Cortex of kidney (tissue), 1 donor: ENCODE measurements at places on chromosomes 6 and 20.

GRCh38 chr6:84447651-84448050 lies 220.2 kb upstream of the CEP162 start:
- no peak for DNase-seq

- no peak for DNase-seq
Measured at GRCh38 chr6:11987386-11987785, 24.7 kb upstream of the HIVEP1 start.

DNA sequence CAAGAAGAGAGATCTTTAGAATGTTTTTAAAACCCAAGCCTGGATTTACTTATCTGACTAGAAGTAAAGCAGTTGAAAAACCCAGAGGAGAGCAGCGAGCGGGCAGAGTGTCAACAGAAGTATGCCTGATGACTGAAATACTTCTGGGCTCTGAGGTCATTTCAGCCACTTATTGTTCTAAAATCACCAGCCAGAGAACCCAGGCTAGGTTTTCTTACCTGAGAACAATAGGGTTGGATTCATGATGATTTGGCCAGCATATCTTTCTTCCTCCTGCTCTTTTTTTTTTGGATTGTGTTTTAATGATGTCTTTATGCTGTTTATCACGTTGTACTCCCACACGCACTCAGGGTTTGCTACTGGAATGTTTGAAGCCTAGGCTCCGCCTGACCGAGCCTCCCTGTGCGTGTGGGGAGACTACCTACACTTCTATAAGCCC lies 63.0 kb upstream of the KIF25 start:
- DNase-seq: no peak

GRCh38 chr6:88177961-88178464 lies 11.9 kb upstream of the CNR1 start:
- DNase-seq: no peak

GRCh38 chr6:55034752-55035151 lies 139.6 kb upstream of the HCRTR2 start:
- DNase-seq: no peak

GRCh38 chr6:116387374-116387773 lies 16.6 kb downstream of the DSE start:
- no peak for DNase-seq

DNA sequence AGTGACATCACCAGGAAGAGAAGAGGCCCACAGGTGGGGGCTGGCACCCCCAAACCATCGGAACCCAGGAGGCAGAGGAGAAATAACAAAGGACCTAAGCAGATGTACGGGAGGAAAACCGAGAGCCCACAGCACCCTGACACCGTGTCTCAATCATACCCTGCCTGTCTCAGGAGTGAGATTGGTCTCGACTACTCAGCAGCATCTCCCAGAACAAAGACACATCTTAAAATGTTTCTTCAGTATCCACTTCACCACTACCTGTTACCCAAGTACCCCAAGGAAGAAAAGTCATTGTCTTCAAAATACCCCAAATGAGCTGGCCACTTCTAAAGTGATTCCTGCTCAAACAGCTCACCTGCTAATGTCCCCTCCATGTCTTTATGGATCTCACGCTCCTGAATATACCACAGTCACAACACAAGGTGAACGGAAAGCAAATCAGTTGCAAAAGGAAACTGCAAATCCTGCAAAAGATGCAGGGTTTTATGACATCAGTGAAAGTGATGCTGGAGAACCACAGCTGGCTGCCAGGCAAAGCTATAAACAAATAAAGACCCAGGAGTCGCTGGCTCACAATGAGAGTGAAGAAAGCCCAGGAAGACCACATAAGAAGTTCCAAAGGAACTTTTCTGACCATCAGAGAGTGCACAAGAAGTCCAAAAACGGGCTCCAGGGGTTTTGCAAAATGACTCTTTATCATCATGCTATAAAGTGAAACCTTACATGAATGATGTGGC lies 44.1 kb downstream of the PREX1 start:
- no peak for DNase-seq

DNA sequence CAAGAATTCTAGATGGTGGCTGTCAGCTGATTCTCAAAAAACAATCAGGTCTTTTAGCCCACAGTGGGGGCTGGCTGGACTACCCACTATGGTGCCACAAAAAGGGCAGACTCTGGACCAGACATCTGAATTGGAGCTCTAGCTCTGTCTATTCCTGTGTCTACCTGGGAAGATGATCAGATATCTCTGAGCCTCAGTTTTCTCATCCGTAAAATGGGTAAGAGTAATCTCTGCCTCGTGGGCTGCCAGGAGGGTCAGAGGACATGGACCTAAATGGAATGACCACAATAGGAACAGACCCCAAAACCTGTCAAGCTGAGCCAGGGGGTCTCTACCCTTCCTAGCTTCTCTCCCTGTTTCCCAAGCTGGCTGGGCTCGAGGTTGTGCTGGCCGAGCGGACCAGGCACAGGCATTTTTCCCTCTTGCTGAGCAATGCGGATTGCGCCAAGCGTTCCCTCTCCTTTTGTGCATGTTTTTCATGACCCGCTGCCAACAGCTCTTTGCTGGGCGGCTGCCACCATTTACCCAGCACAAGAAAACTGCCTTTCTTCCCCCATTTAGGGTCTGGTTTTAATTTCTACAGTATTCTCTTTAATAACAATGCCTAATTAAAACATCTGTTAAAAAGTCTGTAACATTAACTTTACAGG lies 74.7 kb upstream of the MAFB start:
- no peak for DNase-seq

DNA sequence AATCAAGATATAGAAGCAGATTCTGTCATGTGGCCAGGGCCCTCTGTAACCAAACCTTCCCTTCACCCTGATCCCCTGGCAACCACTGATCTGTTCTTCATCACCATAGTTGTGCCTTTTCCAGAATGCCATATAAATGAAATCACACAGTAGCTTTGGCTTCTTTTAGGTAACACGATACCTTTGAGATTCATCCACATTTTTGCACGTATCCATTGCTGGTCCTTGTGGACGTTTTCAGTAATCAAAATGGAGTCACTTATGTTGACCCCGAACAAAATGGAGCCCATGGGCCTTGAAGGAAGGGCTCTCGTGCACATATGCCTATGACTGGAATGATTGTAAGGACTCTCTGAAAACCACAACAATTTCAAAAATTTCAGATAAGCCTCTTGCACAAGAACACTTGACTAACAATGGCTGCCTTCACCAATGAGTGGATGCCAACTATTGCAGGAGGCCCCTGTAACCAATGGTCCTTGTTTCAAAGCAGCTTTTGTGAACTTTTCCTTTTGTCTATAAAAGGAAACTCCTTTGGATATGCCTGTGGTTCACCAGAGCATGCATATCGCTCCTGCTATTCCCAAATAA lies 84.3 kb upstream of the RALY start:
- DNase-seq: no peak

GRCh38 chr20:4171538-4172116 lies 156.3 kb upstream of the RNF24 start:
- DNase-seq: no peak

DNA sequence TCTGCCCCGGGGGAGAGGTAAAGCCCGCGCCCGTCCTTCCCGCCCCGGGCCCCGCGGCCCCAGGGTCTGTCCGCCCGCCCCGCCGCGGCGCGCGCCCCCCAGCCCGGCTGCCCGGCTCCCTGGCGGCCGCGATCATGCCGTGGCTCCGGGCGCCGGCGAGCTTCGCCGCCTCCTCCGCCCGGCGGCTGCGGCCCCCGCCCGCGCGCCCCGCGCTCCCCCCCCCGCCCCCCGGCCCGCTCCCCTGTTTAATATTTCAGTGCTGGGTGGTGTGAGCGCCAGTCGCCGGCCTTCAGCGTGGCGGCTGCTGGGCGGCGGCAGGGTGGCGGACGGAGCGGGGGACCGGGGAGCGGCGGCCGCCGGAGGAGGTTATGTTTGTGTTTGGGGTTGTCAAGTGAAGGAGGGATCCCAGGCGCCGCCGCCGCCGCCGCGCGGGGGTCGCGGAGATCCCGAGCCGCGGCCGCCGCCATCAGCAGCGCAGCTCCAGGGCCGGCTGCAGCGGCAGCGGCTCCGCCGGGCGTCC lies at the start of gene HIVEP1:
HIVEP1 (plus strand) TSS at position 275 of the 520 bp plus-strand sequence. CDS start 3,317 bp downstream, outside the sequence.
- DNase-seq: no peak

- no peak for DNase-seq
Measured at GRCh38 chr6:43842231-43842794, 72.3 kb downstream of the VEGFA start.

GRCh38 chr6:14634072-14634471 lies 516.5 kb downstream of the CD83 start:
- no peak for DNase-seq

- no peak for DNase-seq
Measured at GRCh38 chr6:43714311-43715055, 26.9 kb upstream of the MRPS18A start.

DNA sequence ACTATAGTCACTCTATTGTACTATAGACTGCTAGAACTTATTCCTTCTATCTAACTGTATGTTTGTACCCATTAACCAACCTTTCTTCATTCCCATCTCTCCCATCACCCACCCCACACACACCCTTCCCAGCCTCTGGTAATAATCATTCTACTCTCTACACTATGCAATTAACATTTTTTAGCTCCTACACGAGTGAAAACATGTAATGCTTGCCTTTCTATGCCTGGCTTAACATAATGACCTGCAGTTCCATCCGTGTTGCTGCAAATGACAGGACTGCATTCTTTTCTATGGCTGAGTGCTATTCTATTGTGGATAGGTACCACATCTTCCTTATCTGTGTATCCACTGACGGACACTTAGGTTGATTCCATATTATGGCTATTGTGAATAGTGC lies 95.5 kb downstream of the ALDH8A1 start:
- DNase-seq: no peak

DNA sequence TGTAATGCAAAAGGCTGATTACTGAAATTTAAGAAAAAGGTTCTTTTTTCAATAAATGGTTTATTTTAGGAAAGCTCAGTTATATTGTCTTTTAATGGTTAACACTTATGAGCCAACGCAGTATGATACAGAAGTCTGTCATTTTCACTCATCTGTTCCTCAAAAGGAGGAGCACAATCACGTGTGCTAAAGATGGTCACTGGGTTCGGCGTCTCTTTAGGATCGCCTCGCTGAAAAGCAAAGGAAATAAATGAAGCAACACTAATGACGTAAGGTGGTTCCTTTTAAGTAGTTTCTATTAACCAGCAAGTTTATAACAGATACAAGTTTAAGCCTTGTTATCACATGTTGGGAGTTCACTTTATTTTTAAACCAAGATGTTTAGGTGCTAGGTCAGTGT lies 125.7 kb downstream of the MAP3K4 start:
- no peak for DNase-seq

DNA sequence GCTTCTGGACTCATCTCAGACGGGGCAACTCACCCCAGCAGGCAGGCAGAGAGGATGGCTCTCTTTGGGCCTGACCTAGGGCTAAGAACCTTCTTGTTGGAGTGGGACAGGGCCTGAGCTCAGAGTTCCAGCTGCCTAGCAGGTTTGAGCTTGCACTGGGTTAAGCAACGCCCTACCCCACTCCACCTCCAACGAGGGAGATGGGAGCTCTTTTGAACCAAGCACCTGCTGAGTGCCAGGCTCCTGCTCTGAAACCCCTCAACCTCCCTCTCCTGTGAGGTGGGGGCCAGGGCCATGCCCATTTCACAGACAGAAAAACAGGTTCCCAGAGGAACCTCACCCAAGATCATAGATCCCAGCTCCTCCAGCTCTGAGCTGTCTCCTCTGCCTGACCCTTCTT lies 54.3 kb downstream of the SNAI1 start:
- no peak for DNase-seq

GRCh38 chr6:6858533-6858982 lies 249.2 kb upstream of the RREB1 start:
- no peak for DNase-seq

GRCh38 chr6:33695451-33695887 lies 16.0 kb downstream of the UQCC2 start:
- DNase-seq: no peak

DNA sequence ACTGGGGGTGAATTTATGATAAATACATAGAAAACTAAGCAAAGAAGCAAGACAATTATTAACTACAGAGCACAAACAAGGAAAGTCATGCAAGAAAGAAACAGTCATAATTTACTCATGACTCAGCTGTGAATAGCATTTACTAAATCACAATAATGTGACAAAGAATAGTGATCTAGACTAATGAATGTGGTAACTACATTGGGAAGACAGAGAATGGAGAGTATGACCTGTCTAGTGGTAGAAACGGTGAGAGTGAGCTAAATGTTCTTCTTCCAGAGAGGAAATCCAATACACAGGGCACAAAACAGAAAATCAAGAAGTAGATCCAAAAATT lies 153.5 kb upstream of the DST start:
- DNase-seq: no peak

DNA sequence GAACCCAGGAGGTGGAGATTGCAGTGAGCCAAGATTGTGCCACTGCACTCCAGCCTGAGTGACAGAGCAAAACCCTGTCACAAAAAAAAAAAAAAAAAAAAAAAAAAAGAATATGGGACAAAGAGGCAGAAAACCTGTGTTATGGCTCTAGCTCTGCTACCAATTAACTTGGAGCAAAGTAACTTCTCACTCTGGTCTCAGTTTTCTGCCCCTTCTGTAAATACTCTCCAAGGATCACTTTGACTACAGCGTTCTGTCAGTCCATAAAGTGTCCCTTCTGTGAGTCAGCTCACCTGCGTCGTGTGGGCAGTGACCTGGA lies 24.6 kb downstream of the C6orf132 start:
- DNase-seq: no peak

- DNase-seq: no peak
Measured at GRCh38 chr6:102114402-102114801, 720.9 kb downstream of the GRIK2 start.

- DNase-seq: no peak
Measured at GRCh38 chr20:52889225-52889624, 82.9 kb upstream of the TSHZ2 start.

- no peak for DNase-seq
Measured at GRCh38 chr6:144416773-144417172, 131.6 kb downstream of the UTRN start.

DNA sequence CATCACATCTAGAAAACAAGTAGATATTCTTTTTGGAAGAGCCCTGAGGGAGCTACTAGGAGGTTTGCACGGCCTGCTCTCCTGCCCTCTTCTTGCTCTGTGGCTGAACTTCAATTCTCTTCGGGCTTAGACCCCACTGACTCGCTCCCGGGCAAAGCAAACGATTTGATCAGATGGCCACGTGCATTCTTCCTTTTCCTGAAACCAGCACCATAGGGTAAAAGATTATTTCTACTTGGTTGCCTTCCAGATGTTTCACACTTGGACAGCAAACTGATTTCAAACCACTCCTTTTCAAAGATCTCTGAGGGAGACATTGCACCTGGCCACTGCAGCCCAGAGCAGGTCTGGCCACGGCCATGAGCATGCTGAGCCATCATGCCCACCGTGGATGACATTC lies at the start of gene SLC22A1:
SLC22A1 (plus strand) TSS at position 258 of the 400 bp plus-strand sequence; CDS start at position 379, 121 bp downstream.
- DNase-seq: no peak

GRCh38 chr6:167311286-167311685 lies 13.6 kb upstream of the TTLL2 start:
- DNase-seq: no peak

DNA sequence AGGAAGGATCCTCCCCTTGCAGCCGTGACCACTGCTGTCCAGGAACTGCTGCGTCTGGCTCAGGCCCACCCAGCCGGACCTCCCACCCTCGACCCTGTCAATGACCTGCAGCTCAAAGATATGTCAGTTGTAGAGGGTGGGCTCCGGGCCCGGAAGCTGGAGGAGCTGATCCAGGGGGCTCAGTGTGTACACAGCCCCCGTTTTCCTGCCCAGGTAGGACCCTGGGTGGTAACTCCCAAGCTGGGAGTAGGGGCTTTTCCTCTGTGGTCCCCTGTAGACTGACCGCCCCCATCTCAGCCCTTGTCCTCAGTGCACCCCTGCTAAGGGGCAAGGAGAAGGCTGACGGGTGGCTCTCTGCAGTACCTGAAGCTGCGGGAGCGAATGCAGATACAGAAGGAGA lies 3.6 kb downstream of the DXO start:
- no peak for DNase-seq

GRCh38 chr6:18567380-18567779 lies 180.2 kb downstream of the RNF144B start:
- no peak for DNase-seq
